AG20443 (cell line): ENCODE measurements at places on chromosomes 2 and 18.

GRCh38 chr18:35490894-35491699 lies 6.7 kb downstream of the INO80C start:
- no peak for DNase-seq

DNA sequence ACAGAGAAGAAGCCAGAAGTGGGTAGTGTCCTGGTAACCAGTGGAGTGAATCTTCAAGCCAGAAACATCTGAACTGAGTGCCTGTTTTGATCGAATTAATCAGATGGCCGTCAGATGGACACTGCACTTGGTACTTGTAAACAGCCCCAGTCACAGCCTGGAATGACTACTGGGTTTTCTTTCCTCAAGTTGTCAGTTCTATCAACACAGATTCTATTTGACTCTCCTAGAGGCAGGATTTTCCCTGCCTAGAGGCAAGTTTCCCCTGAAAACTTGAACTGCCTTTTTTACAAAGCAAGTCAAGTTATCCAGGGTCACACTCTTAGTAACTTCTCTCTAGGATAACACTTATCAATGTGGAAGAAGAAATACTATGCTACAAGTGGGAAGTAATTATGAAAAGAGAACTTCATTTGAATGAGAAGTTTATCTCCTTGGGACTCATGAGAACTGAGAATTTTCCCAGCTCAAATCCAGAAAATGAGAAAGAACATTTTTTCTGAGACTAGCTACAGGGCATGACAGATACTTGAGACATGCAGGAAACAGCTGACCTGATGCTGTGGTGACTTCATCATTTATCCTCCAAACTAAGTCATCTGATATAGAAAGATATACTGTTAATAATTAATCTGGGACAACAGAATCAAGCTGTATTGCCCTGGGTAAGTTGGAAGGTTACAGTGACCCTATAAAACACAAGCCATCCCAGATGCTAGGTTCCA lies 36.0 kb downstream of the SULT1C2 start:
- peak; percentile 58 for DNase-seq

DNA sequence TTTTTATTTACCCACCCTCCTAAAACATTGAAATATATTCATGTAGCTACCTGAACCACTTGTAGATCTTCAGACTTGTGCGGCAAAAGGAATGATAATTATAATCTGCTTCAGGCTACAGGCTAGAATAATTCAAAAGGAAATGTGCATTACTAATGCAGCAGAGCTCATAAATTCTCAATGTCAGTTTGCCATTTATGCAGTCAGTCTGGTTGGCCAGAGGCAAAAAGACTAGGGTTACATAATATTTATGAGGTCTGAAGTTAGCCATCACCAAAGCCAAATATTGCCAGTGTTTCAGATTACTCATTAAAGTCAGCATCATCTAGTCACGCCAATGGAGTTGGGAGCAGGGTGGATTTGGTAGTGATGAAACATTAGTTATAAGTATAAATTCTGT lies 38.9 kb downstream of the METAP1D start:
- DNase-seq, result peak; percentile 89

DNA sequence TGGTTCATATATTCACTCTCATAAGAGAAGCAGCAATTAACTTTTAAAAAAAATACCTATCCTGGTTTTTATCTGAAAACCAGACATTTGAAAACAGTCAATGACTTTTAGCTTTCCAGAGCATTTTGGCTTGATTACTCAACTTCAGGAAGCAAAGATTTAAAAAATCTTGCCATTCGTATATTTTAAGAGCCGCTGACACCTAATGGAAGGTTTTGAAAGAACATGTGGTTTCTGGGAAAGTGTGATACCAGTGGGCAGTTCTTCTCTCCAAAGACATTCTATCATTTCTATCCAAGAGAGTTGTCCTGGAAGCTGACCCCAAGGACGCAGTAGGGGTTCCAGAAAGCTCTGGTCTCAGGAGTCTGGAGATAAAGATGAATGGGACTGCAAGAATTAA lies 234.7 kb downstream of the TTC32 start:
- DNase-seq, result peak; percentile 30

DNA sequence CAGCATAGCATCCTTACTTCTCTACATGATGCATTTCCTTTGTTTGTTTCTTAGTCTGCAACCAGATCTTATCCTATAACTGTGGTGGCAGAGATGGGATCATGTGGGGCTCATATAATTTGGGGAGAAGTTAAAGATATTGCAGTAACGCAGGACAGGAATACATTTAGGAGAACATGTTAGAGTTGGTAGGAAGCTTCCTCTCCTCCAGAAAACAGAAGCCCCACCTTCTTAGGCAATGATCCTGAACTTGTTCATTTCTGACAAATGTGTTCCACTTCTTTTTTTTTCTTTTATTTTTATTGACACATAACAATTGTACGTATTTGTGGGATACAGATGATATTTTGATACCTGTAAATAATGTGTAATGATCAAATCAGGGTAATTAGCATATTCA lies 99.9 kb downstream of the VSNL1 start:
- DNase-seq, result no peak

DNA sequence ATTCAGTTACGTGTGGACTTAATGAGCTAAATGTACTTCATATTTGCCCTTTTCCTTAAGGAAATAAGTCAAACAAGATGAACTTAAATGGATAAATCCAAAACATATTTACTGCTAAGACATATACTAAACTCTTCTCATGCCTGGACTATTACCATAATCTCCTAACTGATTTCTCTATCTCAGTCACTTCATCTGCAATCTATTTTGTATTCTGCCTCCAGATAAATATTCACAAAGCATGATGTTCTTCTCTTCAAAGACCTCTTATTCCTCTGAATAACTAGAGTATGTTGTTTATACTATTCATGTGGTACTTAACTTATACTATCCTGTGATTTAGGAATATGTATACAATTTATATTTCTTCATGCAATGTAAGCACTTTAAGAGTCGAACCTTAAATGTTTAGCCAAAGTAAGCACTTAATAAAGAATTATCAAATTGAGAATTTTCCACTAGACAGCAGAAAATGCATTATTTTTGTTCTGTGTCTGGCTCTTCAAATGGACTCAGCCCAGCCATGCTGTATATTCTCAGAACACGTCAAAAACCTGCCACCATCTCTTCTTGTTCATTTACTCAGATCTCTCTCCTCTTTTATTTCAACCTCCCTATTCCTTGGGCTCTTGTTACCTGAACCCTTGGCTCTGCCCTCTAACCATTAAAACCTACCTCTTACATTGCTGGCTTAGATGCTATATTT lies 79.9 kb upstream of the ARHGAP28 start:
- no peak for DNase-seq

DNA sequence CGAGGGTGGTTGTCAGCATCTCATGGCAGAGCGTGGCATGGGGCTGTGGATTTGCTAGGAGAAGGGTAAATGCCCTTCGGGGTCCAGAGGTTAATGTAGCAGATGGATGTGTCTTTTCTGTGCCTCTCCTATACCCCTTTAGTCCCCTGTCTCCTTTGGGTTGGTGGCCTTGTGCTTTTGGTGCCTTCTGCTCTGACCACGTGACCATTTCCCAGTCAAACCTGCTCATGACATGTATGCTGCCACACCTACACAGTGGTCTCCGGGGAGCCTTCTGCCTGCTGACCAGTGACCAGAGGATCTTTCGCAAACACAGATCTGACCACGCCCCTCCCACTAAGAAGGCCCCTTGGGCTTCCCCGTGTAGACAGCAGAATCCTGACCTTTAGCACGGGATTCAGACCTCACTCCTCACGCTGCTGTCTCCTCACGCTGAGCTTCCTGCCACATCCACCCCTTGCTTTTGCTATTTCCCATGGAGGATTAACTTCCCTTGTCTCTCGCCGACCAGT lies 116.2 kb downstream of the ACOXL start:
- no peak for DNase-seq

DNA sequence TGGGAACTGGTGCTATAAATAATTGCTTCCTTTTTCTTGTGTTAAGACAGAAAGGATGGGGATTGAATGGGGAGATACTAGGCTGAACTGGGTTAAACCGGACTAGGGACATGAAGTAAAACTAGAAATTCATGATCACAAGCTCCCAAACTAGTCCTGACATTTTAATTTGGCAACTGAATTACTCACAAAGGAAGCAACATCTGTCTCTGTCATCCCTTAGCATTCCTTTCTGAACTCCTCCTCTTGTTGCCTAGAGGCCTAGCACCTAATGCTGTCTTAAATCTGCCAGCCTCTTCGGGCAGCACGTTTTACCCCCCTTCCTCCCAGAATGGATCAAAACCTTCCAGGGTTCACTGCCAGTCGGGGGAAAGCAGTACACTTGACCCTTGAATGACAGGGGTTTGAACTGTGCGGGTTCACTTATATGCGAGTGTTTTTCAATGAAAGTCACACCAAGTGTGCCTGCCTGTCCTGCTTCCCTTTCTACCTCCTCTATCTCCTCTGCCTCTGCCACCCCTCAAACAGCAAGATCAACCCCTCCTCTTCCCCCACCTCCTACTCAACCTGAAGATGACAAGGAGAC lies 8.2 kb downstream of the KCTD1 start:
- DNase-seq, result peak; percentile 60

DNA sequence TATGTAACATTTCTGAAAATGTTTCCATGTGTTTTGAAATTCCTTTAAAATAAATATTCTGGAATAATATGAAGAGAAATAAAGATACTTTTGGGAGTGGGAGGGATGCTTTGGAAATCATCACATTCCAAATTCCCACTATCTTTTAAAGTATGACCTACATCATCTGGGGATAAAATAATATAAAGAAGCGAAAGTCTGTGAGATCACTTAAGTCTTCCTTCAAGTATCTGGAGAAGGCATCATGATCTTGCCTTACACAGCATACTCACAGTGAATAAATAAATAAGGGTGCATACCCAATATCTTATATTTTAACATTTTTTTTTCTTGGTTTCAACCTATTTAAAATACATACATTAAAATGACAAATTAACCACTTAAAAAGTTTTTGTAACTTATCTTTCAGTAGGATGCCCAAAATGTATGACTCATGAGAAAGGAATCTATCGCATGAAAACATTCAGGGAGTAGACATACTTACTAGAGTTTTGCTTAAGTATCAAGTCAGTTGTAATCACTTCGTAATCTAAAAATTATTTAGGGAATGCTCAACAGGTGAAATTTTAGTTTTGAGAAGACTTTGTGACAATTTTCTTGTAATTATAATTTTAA lies 248.3 kb upstream of the COL3A1 start:
- no peak for DNase-seq

- DNase-seq, result no peak
Measured at GRCh38 chr2:216486271-216486670, 12.4 kb upstream of the RPL37A start.

GRCh38 chr2:104563398-104563996 lies 290.4 kb upstream of the POU3F3 start:
- no peak for DNase-seq

GRCh38 chr2:63613391-63613901 lies 24.7 kb downstream of the MDH1 start:
- no peak for DNase-seq

DNA sequence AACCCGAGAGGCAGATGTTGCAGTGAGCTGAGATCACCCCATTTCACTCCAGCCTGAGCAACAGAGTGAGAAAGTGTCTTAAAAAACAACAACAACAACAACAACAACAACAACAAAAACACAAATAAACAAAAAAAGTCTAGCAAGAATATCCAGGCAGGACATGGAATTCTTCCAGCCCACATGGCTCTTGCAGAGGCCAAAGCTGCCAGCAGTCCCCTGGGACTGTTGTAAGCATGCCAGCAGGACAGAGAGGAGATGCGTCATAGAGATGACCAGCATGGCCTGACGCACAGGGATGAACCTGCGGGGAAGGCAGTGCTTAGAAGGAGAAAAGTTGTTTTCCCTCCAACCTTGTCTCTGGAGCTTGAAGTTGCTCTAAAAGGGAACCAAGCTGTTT lies 182.3 kb upstream of the PGAP1 start:
- peak; percentile 87 for DNase-seq

- no peak for DNase-seq
Measured at GRCh38 chr18:31880186-31880898, 62.6 kb downstream of the TRAPPC8 start.

DNA sequence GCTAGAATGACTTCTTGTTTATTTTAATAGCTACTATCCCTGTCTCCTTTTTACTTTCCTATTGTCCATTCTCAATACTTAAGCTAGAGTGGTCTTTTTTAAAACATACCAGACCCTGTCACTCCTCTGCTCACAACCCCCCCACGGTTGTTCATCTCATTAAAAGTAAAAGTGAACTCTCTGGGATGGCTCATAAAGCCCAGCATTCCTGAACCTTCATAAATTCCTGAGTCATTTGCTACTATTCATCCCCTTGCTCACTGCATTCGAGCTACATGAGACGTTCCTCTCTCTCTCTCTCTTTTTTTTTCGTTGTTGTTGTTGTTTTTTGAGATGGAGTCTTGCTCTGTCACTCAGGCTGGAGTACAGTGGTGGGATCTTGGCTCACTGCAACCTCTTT lies 148.7 kb upstream of the DSEL start:
- peak; percentile 27 for DNase-seq

DNA sequence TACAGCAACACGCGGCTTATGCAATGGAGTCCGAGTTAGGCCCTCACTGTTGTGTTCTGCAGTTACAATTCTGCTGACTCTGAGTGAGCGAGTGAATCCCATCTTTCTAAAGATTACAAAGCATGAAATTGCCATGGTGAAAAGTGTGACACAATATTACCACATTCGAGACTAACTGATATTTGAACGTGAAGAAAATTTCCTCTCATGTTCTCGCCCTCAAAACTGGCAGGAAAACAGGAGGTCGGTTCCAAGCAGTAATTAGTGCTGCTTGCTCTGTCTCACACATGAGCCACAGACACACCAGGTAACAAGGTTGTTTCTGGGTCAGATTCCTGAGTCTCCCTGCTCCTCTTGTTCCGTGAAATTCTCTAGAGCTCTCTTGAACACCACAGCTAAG lies 93.7 kb upstream of the RIOK3 start:
- DNase-seq, result no peak

DNA sequence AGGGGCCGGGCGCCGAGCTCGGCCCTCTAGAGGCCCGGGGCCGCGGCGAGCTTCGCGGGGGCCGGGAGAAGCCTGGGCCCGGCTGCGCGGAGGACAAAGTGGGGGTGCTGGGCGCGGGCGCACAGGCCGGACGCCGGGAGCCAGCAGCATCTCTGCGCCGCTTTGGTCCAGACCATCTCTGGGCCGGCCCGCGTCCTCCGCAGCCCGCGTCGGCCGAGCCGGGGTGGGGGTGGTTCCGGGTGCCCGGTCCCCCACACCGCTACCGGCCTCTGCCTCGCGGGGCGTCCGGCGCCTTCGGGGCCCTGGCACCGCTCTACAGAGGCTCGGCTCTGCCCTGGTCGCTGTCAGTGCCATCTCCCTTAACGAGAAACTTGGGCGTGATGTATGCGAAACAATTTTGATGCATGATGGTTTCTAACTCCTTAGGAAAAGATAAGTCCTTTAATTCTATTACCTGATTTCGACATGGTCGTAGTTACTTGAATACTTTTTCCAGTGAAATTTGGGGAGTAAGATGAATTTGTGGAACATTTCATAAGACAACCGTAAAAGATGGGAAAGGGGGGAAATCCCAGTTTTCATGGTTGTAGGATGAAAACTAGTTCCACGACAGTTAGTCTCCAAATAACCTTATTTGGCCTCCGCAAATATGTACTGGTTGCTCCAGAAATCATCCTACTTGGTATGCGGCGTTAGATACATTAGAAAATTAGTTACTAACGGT lies 562 bp downstream of the TWSG1 start:
- DNase-seq, result peak; percentile 72
